Naive thymus-derived CD4-positive, alpha-beta T cell (primary cell): ENCODE measurements at places on chromosomes 4 and X. TPM values are rescaled to one million over a fixed set of nuclear protein-coding genes. Genes with fewer than 3 reads are reported as not detected.

The PNPLA4 gene
- 4.2 and 5.6 TPM in 2 replicates for total RNA-seq

- no peaks in the 10 kb centered on the region for H3K4me1 ChIP-seq
- H3K4me3 ChIP-seq, result no peak overlapping the region
- DNase-seq, result no peak
- H3K27ac ChIP-seq, result no peak overlapping the region
Observed at GRCh38 chrX:123084797-123085196, 99.3 kb upstream of the GRIA3 start.

- no peak overlapping the region for H3K27ac ChIP-seq
- no peaks in the 10 kb centered on the region for H3K27me3 ChIP-seq
- H3K4me1 ChIP-seq, result peaks cover 4% of the 10 kb centered on the region
- DNase-seq, result peak; percentile 23
Observed at GRCh38 chrX:39445336-39445735, 644.1 kb downstream of the MID1IP1 start.

GRCh38 chrX:49273181-49273727 lies 3.7 kb downstream of the PPP1R3F start:
- peaks cover 69% of the 10 kb centered on the region for H3K4me1 ChIP-seq
- peak overlapping the region; percentile 53 for H3K4me3 ChIP-seq
- H3K36me3 ChIP-seq, result no peaks in the 10 kb centered on the region
- no peaks in the 10 kb centered on the region for H3K27me3 ChIP-seq
- peak overlapping the region; percentile 99 for H3K27ac ChIP-seq
- peak; percentile 47 for DNase-seq
